Muscle of leg (tissue), 16 donors: ENCODE measurements at places on chromosomes 2 and 18. TPM values are rescaled to one million over a fixed set of nuclear protein-coding genes. Genes with fewer than 3 reads are reported as not detected.

Gene APOB
- total RNA-seq, result 0.35 TPM

Gene HOXD12
- total RNA-seq, result not detected

Gene HMSD
- total RNA-seq, result not detected

Gene PCARE
- 0.09 TPM for total RNA-seq

Gene DPYSL5
- total RNA-seq, result 10.0 TPM

Gene SMARCAL1
- 9.0 TPM for total RNA-seq

Gene RBM44
- total RNA-seq, result 1.5 TPM

Gene EHD3
- 3.5 TPM for total RNA-seq

Gene CRYBA2
- not detected for total RNA-seq

Gene SLC14A1
- 1.3 TPM for total RNA-seq

Gene POTEE
- total RNA-seq, result not detected

Gene SRD5A2
- total RNA-seq, result under 0.01 TPM

Gene SERPINB10
- 0.04 TPM for total RNA-seq

Gene NTSR2
- not detected for total RNA-seq

Gene CIB4
- not detected for total RNA-seq

Gene EVX2
- 0.18 TPM for total RNA-seq

Gene VWA3B
- 0.13 TPM for total RNA-seq

Gene CCDC141
- total RNA-seq, result 76.1 TPM

Gene UGGT1
- 28.8 TPM for total RNA-seq

Gene C2orf80
- total RNA-seq, result not detected

Gene FAP
- 89.1 TPM for total RNA-seq

Gene TACR1
- total RNA-seq, result 0.18 TPM
